ENCODE measurements at places on chromosomes 1 and 21.
A peak's percentile ranks its signal among the peaks of the same experiment; 100 is the strongest.

- no peak for DNase-seq
These were observed 106.8 kb downstream of the EPHB2 start for GRCh38 chr1:22817462-22817861.

DNA sequence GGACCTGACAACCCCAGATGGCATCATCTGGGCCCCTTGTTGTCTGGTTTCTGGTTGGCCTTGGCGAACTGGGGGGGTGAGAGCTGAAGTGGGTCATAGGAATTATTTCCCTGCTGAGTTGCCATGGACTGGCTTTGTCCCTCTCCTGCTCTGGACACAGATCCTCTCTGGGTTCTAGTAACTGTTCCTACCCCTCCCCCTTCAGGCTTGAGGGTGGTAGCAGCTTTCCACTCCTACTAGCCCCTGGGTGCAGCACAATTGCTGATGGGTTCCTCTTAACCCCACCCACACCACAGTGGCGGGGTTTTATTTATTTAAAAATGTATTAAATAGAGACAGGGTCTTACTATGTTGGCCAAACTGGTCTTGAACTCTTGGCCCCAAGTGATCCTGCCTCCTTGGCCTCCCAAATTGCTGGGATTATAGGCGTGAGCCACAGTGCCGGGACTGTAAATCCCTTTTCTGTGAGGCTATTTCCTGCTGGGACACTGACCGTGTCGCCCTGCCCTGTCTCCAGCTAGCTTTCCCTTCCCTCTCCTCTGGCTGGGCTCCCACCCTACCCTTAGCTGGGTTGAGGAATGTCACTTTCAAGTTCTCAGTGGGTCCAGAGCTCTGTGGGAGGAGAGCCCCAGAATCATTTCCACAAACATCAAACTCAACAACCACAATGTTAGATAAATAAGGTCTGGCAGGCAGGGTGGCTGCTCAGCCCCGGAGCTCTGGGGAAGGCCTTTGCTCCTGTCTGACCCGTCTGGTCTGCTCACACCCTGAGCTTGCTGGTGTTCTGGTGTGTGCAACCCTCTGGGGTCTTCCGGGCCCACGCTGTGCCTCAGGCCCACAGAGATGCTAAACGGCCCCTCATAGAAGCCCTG, 112.7 kb upstream of the WNT4 start:
- DNase-seq, result no peak

- peak; percentile 23 for DNase-seq
These were observed 336.0 kb upstream of the NFIA start for GRCh38 chr1:60746278-60746791.

GRCh38 chr1:240136402-240136801, 44.7 kb downstream of the FMN2 start:
- DNase-seq, result no peak

DNA sequence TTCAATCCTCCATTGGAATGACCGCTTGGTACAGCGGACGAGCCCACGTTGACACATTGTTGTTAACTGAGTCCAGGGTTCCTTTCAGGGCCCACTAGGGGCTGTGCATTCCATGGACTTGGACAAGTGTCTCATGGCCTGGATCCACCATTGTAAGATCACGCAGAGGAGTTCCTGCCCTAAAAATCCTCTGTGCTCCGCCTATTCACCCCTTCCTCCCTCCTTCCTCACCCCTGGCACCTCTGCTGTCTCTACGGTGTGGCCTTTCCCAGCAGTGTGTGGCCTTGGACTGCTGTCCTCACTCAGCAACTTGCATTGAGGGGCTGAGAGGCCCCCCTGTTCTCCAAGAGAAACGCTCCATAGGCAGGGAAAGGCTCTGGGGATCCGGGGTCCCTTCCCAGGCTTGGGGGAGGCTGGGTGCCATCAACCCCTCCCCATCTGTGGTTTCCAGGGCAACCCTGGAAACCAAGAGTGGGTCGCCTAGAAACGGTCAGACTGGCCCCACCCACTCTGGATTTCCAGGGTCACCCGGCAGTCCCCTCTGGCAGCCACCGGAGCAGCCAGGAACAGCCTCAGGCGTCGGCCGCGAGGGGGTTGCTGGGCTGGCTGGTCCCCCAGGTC, 50.9 kb downstream of the MEGF6 start:
- DNase-seq, result no peak

GRCh38 chr1:71242239-71242638, 161.4 kb upstream of the ZRANB2 start:
- DNase-seq, result no peak

DNA sequence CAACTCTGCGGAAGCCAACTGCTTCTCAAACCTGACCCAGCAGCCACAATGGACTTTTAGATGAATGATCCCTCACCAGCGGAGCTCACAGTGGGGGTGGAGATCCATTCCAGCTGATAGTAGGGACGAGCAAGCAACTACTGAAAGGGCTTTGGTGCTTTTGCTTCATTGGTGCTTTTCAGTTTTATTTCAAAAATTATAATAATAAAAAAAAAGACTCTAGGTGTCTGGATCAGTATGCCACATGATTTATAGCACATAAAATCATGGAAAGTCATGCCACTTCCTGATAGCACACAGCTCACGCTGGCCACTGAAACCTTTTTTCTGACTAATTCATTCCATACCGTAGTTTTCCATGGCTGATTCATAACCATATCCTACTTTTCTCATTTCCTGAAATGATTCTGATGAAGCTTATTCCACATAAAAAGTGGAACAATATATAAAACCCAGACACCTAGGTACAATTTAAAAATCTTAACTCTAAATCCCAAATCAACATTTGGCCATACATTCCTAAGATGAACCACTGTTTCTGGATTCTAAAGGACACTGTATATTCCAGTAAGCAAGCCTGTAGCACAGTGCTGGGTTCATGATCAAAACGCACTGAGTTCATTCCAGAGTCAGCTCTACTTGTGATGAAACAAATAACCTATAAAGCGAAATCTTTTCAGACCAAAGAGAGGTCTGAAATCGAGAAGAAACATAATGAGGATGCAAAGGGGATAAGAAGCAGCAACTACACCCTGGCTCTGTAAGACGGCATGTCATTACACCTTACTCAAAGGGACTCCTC, 41.3 kb upstream of the KCNE1 start:
- no peak for DNase-seq

GRCh38 chr1:58715108-58715507, 15.2 kb upstream of the MYSM1 start:
- no peak for DNase-seq

DNA sequence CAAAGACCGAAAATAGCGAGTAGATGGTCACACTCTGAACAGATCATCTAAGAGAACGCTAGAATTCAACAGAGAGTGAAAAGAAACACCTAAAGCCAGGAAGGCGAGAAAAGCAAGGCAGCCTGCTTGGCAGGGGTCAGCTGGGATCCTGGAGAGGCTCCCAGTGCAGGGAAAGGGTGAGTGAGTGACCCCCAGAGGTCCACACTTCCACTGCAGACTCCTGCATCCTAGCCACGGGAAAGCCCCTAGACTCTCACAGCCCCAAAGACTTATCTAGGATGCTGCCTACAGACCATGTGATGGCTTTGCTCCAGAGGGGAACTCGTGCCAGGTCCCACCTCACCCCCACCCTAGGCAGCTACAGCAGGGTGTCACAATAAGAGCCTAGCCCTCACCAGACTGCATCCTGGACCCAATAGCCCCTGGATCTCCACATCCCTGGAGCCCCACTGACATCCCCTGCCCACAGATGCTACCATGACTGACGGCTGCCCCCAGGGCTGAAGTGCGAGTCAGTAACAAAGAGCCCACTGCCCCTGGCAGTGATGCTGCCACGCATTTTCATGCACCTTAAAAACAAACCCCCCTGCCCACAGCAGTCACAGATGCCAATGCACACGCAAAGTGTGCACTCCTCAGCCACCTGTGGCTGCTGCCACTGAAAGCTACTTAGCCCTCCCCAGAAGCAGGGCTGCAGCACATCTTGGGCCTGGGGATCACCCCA, 62.2 kb downstream of the PSMG1 start:
- DNase-seq, result no peak

- DNase-seq, result no peak
These were observed 46.1 kb downstream of the SGIP1 start for GRCh38 chr1:66580081-66580480.

DNA sequence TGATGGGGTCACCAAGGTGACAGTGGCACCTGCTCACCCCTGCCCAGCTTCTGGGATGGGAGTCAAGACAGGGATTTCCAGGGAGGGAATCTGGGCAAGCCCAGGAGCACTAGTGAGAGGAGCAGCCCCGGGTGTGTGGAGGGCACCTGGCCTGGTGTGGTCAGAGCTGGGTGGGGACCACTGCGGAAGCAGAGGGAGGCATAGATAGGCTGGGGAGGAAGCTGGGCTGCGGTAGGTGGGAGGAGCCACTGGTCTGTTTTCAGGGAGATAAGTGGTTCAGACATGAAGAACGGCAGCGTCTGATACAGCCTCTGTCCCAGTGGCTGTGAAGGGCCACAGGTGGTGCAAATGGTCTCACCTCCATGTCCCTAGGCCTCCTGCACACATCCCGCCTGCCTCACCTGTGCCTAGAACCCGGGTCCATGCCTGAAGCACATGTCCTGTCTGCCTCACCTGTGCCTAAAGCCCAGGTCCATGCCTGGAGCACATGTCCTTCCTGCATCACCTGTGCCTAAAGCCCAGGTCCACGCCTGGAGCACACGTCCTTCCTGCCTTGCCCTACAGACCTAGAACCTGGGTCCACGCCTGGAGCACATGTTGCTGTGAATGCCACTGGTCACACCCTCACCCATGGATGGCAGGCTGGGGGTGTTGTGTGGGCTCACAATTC, 325.9 kb upstream of the AJAP1 start:
- DNase-seq, result no peak

DNA sequence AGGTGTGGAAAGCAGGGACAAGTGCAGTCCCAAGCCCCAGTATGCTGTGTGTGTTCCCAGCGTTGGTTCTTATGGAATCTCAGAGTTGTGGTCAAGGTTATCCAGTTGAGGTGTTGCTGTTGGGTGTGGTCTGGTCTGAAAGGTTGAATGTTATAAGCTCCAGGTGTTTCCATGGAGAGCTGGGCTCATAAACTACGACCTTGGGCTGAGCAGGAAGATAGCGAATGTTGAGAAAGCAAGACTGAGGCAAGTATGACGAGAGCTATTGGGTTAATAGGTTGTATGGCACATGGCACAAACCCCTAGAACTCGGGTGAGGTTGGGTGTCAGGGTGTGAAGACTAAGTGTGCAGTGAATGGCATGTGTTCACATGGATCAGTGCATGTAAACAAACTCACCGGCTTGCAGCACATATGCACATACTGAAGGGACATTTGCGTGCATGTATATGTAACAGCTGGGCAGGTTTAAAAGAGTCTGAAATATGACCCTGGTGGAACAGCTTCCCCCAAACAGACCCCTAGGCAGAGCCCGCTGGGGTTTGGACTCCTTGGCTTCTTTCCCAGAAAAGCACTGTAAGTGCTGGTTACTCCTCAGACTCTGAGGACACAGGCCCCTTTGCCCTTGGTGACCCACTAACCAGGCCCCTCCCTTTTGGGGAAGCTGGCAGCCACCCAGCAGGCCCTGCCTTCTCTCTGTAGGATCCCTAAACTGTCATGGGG, 117.5 kb downstream of the NAV1 start:
- DNase-seq, result no peak

- DNase-seq, result no peak
These were observed 6.2 kb upstream of the TRIM45 start for GRCh38 chr1:117127795-117128194.

DNA sequence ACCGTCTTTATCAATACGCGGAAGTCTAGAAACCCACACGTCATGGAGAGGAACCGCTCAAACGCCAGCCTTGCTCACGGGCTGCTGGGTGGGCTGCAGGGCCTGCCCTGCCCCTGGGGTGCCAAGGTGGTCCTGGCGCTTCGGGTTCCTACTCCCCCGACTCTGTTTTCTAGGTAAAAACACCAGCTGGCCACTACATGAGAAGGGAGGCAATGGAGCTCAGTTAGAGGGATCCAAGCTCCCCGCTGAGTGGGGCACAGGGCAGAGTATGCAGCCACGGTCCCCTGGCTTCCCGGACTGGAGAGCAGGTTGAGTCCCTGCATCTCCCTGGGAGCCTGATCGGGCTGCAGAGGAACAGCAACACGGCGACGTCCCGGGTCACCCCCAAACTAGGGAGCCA, 41.2 kb upstream of the RIPK4 start:
- DNase-seq, result no peak

- no peak for DNase-seq
These were observed 586.5 kb downstream of the NEGR1 start for GRCh38 chr1:71695821-71696220.

- peak; percentile 27 for DNase-seq
These were observed 546 bp downstream of the DONSON start for GRCh38 chr21:33587792-33588484.

GRCh38 chr1:179310721-179311120, 17.1 kb downstream of the SOAT1 start:
- DNase-seq, result no peak

GRCh38 chr1:164702216-164702615, 143.2 kb downstream of the PBX1 start:
- DNase-seq, result no peak

DNA sequence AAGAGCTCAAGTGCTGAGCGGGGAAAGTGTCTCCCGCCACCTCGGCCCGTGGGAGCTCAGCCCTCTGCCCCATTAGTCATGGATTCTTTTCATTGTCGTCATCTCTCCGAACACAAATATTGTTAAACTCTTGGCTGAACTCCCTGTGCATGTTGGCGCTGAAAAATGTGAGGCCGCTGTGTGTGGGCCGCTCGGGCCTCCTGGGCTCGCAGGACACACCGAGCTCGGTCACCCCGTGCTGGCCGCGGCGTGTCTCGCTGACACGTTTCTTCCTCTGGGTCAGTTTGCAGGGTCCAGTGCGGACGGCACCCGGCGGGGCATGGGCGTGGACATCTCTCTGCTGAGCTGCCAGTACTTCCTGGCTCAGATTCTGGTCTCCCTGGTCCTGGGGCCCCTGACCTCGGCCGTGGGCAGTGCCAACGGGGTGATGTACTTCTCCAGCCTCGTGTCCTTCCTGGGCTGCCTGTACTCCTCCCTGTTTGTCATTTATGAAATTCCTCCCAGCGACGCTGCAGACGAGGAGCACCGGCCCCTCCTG, 25.6 kb downstream of the SLC45A1 start:
- no peak for DNase-seq

- no peak for DNase-seq
These were observed 94.4 kb downstream of the MIS18A start for GRCh38 chr21:32184485-32184884.

- DNase-seq, result no peak
These were observed 20.8 kb upstream of the MACF1 start for GRCh38 chr1:39183503-39184353.

- DNase-seq, result no peak
These were observed 483.0 kb upstream of the DEPDC1 start for GRCh38 chr1:68979891-68980290.

DNA sequence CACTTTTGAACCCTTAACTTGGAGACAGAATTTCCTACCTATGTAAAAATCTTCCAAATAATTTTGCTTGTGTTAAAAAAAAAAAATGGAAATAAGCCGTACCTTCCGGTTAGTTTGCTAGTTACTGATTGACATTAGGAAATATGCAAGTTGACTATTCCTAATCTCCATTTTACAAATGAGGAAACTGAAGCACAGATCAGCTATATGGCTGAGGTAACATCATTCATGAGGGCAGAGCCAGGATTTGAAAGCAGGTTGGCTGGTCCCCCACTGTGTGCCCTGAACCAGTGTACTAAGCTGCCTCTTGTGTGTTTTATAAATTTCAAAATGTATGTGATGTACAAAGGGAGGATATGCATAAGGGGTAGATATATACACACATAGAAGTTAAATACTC, 29.6 kb downstream of the BACE2 start:
- DNase-seq, result no peak

GRCh38 chr1:247443641-247444040, 14.3 kb downstream of the OR2B11 start:
- DNase-seq, result no peak
